SJCRH30 (cell line): ENCODE measurements at places on chromosomes 4 and X. TPM values are rescaled to one million over a fixed set of nuclear protein-coding genes. Genes with fewer than 3 reads are reported as not detected.

Gene PABPC1L2A
- not detected in 2 replicates for total RNA-seq

Gene IL2
- total RNA-seq, result not detected in 2 replicates

- peaks cover 4% of the 10 kb centered on the region for H3K4me1 ChIP-seq
- H3K27ac ChIP-seq, result no peak overlapping the region
- H3K27me3 ChIP-seq, result no peaks in the 10 kb centered on the region
- no peaks in the 10 kb centered on the region for H3K36me3 ChIP-seq
- no peak for DNase-seq
Measured at GRCh38 chr4:94974773-94975172, 217.0 kb downstream of the BMPR1B start.

DNA sequence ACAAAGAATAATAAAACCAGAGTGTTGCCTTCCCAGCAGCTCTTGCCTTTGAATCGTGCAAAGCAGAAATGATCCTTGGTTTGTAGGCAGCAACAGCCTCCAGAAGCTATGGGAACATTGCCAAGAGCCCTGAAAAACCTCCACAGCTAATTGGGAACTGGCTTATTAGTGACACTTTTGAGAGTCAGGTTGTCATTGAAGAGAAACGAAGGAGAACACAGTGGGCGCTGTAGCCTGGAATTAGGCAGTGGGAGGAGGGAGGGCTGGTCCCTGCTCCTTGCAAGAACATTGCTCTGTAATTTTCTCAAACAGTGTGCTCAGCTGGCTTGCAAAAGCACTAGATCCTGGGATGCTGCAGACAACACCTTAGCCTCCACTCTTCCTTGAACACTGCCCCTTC is 331.5 kb upstream of the EMCN start:
- no peaks in the 10 kb centered on the region for H3K36me3 ChIP-seq
- H3K4me3 ChIP-seq, result no peak overlapping the region
- 0 out of 2 replicates have a peak, but pooled peaks cover 3% of the 10 kb centered on the region for H3K4me1 ChIP-seq
- no peak overlapping the region for H3K27ac ChIP-seq

GRCh38 chr4:151012820-151013219 is 2.3 kb downstream of the LRBA start:
- H3K27ac ChIP-seq, result no peak overlapping the region
- no peaks in the 10 kb centered on the region for H3K4me1 ChIP-seq
- H3K4me3 ChIP-seq, result no peak overlapping the region
- H3K27me3 ChIP-seq, result no peaks in the 10 kb centered on the region
- no peaks in the 10 kb centered on the region for H3K36me3 ChIP-seq
- no peak for DNase-seq

Gene KIAA1210
- not detected in 2 replicates for total RNA-seq

- H3K4me3 ChIP-seq, result no peak overlapping the region
- no peaks in the 10 kb centered on the region for H3K27me3 ChIP-seq
- no peak for DNase-seq
- H3K36me3 ChIP-seq, result peaks cover 4% of the 10 kb centered on the region; the same call in 1 of the 2 replicates
- H3K4me1 ChIP-seq, result no peaks in the 10 kb centered on the region; the same call in 1 of the 2 replicates
Measured at GRCh38 chrX:155028877-155029291, 2.2 kb downstream of the FUNDC2 start.

Gene CXCL13
- total RNA-seq, result not detected in 2 replicates

DNA sequence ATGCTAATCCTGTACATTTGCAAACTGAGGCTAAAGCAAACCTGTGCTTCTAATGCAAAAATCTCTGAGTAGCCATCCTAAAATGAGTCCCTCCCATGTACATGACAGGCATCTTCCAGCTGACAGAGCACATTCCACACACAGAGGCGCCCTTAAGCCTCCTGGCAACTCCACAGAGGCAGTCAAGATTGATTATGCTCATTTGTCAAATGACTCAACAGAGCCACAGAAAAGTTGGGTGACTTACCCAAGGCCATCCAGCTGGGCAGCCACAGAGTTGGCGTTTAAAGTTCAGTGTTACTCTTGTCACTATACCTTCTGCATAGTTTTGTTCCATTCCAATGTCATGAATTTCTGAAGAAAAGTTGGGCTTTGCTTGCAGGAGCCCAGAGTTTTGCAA is 394.6 kb upstream of the FGF13 start:
- DNase-seq, result no peak
- H3K4me3 ChIP-seq, result no peak overlapping the region
- no peaks in the 10 kb centered on the region for H3K4me1 ChIP-seq
- H3K36me3 ChIP-seq, result no peaks in the 10 kb centered on the region

Gene TEC
- total RNA-seq, result 8.4 and 11.0 TPM in 2 replicates

- H3K27me3 ChIP-seq, result no peaks in the 10 kb centered on the region
- H3K4me1 ChIP-seq, result 0 out of 2 replicates have a peak, but pooled peaks cover 6% of the 10 kb centered on the region
- no peak overlapping the region for H3K27ac ChIP-seq
- no peak for DNase-seq
- peaks cover 9% of the 10 kb centered on the region for H3K36me3 ChIP-seq
Measured at GRCh38 chr4:89835413-89835812, 1.5 kb downstream of the SNCA start.

- no peak for DNase-seq
- no peaks in the 10 kb centered on the region for H3K36me3 ChIP-seq
- no peak overlapping the region for H3K27ac ChIP-seq
- no peaks in the 10 kb centered on the region for H3K27me3 ChIP-seq
- no peaks in the 10 kb centered on the region for H3K4me1 ChIP-seq
- no peak overlapping the region for H3K4me3 ChIP-seq
Measured at GRCh38 chr4:183599690-183600089, 59.3 kb downstream of the RWDD4 start.

- no peak overlapping the region for H3K27ac ChIP-seq
- no peaks in the 10 kb centered on the region; the same call in 1 of the 2 replicates for H3K36me3 ChIP-seq
- H3K4me3 ChIP-seq, result no peak overlapping the region
- DNase-seq, result no peak
- peaks cover 17% of the 10 kb centered on the region for H3K4me1 ChIP-seq
- no peaks in the 10 kb centered on the region for H3K27me3 ChIP-seq
Measured at GRCh38 chr4:153497091-153497531, 31.0 kb downstream of the TMEM131L start.

Gene FAM114A1
- 53.3 and 55.9 TPM in 2 replicates for total RNA-seq

Gene NUDT11
- total RNA-seq, result 33.7 and 35.8 TPM in 2 replicates

DNA sequence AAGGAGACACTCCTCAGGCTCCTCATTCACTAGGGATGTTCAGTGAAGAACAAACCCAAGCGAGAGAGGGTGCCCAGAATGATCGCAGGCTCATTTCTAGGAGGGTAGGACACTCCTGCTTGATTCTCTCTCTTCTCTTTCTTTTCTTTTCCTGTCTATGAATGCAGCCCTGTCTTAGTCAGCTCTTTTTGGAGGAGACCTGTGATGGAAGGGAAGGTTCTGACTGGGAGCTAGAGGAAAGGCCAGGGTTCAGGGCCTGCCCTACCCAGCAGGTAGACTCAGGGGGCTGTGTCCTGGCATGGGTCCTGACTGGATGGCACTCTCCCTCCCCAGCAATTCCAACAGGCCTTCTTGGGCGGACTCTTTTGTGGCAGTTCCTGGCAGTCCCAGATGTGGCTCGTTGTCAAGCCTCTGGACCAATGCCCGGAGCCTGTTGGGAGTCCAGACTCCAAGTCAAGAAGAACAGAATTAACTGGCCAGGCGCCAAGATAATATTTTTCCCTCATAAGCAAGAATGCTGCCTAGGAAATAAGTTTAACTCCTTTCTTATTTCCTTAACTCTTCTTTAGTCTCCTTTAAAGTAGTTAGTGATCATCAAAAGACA is 139.4 kb upstream of the SCML1 start:
- peak; percentile 42 for DNase-seq
- H3K27me3 ChIP-seq, result no peaks in the 10 kb centered on the region
- H3K4me3 ChIP-seq, result no peak overlapping the region
- peaks cover 3% of the 10 kb centered on the region; the same call in 1 of the 2 replicates for H3K4me1 ChIP-seq
- no peak overlapping the region for H3K27ac ChIP-seq
- H3K36me3 ChIP-seq, result no peaks in the 10 kb centered on the region

DNA sequence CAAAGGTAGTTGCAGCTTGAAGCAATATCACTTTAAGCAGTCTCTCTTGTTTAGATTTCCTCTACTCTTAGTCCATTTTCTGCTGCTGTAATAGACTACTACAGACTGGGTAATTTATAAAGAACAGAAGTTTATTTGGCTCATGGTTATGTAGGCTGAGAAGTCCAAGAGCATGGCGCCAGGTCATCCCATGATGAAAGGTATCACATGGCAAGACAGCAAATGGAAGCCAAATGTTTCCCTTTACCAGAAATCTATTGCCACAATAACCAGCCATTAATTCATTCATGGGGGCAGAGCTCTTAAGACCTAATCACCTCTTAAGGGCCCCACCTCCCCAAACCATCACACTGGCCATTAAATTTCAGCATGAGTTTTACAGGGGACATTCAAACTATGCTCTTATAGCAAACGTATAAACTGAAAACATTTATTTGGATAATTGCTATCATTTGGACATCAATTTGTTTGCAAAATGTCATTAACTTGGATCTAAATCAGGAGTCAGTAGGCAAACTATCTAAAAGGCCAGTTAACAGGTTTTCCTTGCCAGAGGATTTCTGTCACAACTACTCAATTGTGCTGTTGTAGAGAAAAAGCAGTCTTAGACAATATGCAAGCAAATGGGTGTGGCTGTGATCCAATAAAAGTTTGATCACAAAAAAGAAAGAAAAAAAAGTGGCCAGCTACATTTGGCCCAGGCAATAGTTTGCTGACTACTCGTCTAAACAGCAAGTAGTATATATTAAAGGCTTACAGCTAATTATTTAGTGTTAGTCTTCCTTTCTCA is 75.7 kb upstream of the GUCY1A1 start:
- H3K36me3 ChIP-seq, result no peaks in the 10 kb centered on the region
- no peak overlapping the region for H3K4me3 ChIP-seq
- no peak overlapping the region for H3K27ac ChIP-seq
- DNase-seq, result no peak
- H3K4me1 ChIP-seq, result peaks cover 5% of the 10 kb centered on the region; the same call in 1 of the 2 replicates

DNA sequence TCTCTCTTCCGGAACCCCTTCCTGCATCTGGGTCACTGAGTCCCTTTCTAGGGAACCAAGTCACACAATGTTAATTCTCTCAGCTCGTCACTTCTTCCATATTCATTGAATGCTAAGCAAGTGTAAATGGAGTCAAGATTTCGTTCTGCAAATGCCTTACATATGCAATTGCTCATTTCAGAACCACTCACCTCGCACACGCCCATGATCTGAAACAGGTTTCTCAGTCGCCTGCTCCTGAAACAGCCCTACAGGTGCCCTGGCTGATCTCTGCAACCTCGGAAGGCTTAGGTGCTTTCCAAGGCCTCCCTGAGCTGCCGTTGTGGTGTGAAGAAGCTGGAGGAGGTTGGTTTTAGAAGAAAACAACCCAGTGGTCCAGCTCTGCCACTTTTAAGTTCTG is 100.8 kb upstream of the MSX1 start:
- no peak overlapping the region for H3K4me3 ChIP-seq
- H3K4me1 ChIP-seq, result peaks cover 7% of the 10 kb centered on the region; the same call in 1 of the 2 replicates
- H3K27ac ChIP-seq, result peak overlapping the region; percentile 19
- DNase-seq, result no peak
- H3K36me3 ChIP-seq, result no peaks in the 10 kb centered on the region
- no peaks in the 10 kb centered on the region for H3K27me3 ChIP-seq

- no peaks in the 10 kb centered on the region for H3K27me3 ChIP-seq
- peak; percentile 91 for DNase-seq
- peak within 1 kb of the TSS; percentile 84 for H3K27ac ChIP-seq
- H3K36me3 ChIP-seq, result peaks cover 12% of the 10 kb centered on the region
- H3K4me1 ChIP-seq, result peaks cover 1% of the 10 kb centered on the region; the same call in 1 of the 2 replicates
Measured at GRCh38 chr4:144645631-144646522, at the start of gene HHIP. Gene HHIP (plus strand): TSS chr4:144646156. CDS start chr4:144646676, 520 bp downstream.

DNA sequence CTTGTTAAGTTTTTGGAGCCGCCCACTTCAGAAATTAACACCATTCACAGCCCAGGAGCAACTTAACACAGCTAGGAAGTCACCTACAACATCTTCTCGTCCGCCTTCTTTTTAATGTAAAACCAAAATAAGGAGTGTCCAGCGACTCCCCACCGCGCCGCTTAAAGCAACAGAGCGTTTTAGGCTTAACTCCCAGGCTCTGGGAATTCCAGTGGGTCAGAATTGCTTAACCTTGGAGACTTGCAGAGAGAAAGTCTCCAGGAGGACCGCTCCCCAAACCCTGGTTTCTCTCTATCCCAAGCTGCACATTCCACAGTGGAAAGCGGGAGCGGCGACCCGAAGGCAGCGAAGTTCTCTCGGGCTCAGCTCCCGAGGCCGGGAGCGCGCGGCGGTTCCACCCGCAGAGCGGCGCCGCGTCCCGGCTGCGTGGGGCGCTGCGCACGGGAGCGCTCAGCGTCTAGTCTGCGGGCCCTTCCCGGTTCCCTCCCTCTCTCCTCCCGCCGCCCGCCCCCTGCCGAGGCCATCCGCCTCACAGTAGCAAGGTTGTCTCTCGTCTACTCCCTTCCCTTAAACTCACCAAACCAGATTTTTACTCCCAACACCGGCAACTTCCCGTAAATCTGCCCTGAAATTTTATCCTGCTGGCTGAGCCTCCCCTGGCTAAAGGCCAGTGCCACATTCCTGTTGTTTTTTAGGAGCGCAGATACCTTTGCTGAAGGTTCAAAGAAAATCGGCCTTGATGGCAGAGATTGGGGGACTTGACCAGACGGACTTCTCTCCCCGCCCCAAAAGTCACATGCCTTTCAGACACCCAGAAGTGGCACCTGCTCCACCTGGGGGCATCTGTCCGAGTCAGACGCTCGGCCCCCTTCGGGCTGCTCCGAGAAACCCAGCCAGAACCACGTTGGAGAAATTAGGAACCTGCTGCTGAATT is at the start of gene RBM47:
Gene RBM47, minus strand, starts transcription at position 464 of the 934 bp plus-strand sequence. CDS start 190,971 bp downstream, outside the sequence.
- peak within 1 kb of the TSS; percentile 31 for H3K4me3 ChIP-seq
- peaks cover 8% of the 10 kb centered on the region for H3K27me3 ChIP-seq
- peak; percentile 17 for DNase-seq

GRCh38 chr4:4269331-4269731 is 20.6 kb downstream of the LYAR start:
- no peak for DNase-seq
- H3K4me3 ChIP-seq, result no peak overlapping the region
- H3K27ac ChIP-seq, result no peak overlapping the region

- H3K36me3 ChIP-seq, result no peaks in the 10 kb centered on the region
- H3K4me3 ChIP-seq, result no peak overlapping the region
- no peak overlapping the region for H3K27ac ChIP-seq
Measured at GRCh38 chr4:37471971-37472370, 214.2 kb downstream of the RELL1 start.

Gene CASK
- total RNA-seq, result 37.8 and 43.0 TPM in 2 replicates

DNA sequence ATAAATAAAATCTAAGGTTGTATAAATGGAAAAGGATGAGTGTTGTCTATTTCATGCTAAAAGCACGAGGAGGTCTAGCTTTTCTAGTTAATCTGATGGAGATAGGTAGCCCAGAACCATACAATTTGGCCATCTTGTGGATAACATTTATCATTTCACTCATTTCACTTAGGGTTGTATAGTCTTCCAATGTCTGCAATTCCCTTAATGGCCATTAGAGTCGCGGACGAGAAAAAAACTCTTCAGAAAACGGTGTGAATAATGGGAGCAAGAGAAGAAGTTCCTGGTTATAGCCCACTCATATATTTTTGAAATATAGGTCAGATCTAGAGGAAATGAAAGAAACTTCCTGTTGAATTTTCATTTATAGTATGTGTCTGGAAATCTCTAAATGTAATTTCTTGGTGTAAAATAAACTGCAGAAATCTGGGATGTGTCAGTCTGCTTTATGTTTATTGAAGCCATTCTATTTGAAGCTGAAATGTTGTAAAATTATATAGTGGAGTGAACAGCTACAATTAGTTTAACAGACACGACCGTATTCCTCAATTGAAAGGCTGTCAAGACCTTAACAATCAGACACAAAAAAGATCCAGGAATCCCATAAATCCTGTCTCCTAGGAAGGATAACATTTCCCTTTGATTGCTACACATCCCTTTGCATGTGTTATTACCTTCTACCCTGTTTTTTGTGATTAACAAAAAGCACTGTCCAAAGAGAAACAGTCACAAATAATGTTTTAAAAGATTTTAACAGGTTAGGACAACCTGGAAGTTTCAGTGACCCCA is 47.7 kb upstream of the MGST2 start:
- no peak for DNase-seq
- H3K27me3 ChIP-seq, result no peaks in the 10 kb centered on the region
- no peak overlapping the region for H3K27ac ChIP-seq
- no peak overlapping the region for H3K4me3 ChIP-seq
- no peaks in the 10 kb centered on the region for H3K36me3 ChIP-seq

Gene S100P
- 0.13 and 0.18 TPM in 2 replicates for total RNA-seq

Gene PDGFC
- 14.1 and 14.6 TPM in 2 replicates for total RNA-seq
